ENCODE measurements at places on chromosomes 16 and 17.
A peak's percentile ranks its signal among the peaks of the same experiment; 100 is the strongest.

- DNase-seq = no peak
Measured at GRCh38 chr16:89146211-89147005, 25.1 kb upstream of the CDH15 start.

GRCh38 chr16:84054271-84054670 is 11.7 kb upstream of the SLC38A8 start:
- DNase-seq = no peak

GRCh38 chr17:50267074-50267841 is 7.0 kb upstream of the TMEM92 start:
- no peak for DNase-seq

DNA sequence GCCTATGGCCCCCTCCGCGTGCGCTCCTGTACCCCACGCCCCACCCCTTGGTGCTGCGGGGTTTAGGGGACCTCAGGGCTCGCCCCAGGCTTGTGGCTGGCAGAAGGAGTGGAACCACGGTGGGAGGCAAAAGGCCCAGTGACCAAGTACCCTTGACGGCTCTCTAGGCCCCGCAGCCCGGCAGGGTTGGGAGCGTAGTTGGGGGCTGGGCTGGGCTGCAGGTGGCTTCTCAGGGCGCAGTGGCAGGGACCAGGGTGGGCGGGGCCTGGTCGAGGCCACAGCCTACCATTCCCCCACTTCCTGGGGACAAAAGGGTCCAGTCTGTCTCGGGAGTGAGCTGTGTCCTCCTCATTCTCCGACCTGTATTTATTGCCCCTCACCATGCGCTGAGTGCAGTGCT is 124.9 kb downstream of the RBFOX3 start:
- no peak for DNase-seq

DNA sequence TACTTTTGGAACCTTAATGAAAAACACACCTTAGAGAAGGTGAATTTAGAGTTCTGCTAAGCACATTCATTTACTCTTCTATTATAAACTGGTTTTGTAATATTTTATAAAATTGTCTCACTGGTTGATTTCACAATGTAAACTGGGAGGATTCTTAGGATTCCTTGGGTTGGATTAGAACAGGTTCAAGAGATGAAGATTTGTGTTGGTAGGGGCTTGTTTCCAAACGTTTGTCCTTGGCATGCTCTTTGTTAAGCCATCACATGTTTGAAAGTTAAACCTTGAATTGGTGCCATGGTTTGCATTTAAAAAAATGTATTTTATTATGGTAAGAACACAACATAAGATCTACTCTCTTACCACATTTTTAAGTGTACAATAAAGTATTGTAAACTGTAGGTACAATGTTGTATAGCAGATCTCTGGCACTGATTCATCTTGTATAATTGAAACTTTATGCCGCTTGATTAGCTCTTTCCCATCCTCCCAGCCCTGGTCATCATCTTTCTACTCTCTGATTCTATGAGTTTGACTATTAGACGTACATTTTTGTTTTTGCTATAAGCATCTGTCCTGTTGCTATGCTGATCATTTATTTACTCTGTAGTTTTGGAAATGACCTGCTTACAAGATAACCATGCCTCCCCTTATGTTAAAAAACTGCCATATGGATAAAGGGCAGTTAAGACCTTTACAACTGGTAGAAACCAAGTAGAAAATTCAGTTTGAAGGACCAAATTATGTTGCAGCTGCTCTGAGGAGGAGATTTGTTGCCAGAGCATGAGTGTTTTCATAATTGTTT is 9.6 kb downstream of the FTO start:
- peak; percentile 38 for DNase-seq

GRCh38 chr17:1169221-1169928 is 10.4 kb downstream of the ABR start:
- DNase-seq = no peak

DNA sequence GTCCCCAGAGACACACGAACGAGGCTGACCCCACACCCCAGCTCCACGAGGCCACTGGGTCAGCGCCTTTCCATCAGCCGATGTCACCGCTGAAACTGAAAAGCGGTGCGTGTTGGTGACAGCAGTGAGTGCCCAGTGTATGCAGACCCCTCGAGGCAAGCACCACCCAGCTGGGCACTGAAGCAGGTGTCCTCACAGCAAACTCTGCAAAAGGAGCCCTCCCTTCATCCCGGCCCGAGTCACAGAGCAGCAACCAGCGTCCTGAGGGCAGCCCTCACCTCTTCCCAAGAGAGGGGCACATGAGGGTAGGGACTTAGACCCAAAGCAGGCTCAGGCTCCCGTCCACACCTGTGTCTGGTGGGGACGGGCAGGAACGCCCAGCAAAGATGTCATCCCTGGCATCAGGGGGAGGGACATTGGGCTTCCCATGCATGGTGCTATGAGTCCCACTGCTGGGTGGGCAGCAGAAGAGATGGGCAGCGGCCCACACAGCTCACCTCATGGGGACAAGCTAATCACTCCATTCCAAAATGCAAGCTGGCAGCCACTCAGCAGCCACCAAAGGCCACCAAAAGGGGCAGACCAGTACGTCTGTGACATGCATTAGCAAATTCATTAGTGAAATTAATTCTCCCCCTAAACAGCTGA is 49.2 kb downstream of the RBFOX3 start:
- DNase-seq = no peak

GRCh38 chr16:47626246-47626645 is 165.1 kb downstream of the PHKB start:
- no peak for DNase-seq

GRCh38 chr17:78789149-78789662 is 7.1 kb upstream of the CYTH1 start:
- DNase-seq = no peak

DNA sequence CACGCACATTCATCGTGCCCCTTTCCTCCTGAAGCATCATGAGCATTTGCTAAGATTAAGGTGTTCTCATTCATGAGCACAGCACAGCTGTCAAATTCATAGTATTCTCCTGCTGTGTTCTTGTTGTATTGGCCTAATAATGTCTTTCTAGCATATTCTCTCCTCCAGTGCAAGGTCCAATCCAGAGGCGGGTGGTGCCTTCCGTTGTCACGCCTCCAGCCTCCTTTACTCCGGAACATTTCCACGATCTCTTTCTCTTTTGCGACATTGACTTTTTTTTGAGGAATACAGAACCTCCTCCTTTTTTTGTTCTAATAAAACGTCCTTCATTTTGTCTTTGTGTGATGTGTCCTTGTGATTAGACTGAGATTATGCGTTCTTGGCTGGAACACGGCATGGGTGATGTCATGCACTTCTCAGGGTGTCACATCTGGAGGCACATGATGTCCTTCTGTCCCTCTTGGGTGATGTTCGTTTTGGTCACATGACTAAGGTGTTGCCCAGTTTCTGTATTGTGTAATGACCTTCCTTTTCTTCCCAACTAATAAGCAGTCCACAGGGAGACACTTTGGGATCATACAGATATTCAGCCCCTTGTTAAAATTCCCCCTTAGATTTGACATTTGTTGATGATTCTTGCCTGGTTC is 66.3 kb downstream of the CLEC16A start:
- no peak for DNase-seq

DNA sequence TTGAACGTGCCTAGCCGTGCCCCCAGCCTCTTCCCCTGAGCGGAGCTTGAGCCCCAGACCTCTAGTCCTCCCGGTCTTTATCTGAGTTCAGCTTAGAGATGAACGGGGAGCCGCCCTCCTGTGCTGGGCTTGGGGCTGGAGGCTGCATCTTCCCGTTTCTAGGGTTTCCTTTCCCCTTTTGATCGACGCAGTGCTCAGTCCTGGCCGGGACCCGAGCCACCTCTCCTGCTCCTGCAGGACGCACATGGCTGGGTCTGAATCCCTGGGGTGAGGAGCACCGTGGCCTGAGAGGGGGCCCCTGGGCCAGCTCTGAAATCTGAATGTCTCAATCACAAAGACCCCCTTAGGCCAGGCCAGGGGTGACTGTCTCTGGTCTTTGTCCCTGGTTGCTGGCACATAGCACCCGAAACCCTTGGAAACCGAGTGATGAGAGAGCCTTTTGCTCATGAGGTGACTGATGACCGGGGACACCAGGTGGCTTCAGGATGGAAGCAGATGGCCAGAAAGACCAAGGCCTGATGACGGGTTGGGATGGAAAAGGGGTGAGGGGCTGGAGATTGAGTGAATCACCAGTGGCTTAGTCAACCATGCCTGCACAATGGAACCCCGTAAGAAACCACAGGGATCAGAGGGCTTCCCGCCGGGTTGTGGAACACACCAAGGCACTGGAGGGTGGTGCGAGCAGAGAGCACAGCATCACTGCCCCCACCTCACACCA is 724 bp downstream of the GAA start:
- DNase-seq = peak; percentile 6

DNA sequence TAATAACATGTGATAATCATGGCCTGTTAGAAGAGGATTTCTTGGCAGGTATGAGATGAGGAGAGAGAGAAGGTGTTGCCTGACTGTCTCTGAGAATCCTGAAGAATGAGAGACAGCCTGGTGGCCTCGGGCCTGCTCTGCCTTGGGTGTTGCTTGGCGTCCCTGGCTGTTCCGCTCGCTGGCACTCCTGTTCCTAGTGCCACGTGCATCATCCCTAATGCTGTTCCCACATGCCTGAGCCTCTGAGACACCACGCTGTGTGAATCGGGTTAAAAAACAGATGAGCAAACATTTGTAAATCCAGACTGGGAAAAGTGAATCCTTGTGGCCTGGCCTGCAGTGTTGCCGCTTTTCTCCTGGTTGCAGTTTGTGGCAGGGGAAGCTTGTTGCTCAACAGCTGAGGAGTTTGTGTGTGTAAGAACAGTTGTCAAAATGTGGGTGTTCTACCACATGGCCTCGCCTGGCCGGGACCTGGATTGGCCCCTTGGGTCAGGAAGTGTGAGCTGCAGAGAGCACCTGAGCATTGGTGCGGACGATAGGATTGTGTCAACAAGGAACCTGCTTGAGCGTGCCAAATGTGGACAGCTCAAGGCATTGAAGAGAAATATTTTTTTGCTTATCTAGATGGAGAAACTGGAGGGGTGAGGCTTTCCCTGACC is 22.0 kb downstream of the UBN1 start:
- no peak for DNase-seq

- no peak for DNase-seq
Measured at GRCh38 chr16:85835956-85836705, 36.6 kb downstream of the COX4I1 start.

DNA sequence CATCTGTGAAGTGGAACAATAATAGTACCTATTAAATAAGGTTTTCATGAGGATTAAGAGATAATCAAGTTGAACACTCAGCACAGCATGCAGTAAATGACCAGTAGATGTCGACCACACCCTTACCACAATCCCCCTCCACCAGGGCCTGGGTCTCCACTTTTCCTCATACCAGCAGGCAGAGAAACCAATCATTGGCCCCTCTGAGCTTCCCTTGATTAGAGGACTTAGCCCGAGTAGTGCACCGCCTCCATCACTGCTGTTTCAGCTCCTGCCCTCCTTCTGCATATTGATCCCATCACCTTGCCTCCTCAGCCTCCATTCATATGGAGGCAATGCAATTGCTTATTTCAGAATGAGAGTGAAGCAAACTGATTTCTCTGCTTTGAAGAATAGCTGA is 96.5 kb upstream of the CDH11 start:
- DNase-seq = no peak

Measured in NCI-H1105 treated with DMSO at 0.1 percent for 48 hours (cell line).